ENCODE measurements at places on chromosomes 3 and 15.

DNA sequence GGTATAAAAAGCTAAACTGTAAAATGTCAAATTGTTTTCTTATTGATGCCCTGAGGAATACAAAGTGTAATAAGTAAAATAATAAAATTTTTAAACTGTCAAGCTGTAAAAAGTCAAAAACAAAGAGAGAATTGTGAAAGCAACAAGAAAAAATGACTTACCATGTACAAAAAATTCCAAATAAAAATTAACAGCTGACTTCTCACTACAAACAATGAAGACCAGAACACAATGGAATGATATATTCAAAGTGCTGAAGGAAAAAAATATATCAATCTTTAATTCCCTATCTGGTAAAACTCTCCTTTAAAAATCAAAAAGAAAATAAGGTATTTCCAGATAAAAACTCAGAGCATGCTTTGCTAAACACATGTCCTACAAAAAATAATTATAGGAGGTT lies 883.5 kb downstream of the IGSF11 start:
- no peak for DNase-seq

DNA sequence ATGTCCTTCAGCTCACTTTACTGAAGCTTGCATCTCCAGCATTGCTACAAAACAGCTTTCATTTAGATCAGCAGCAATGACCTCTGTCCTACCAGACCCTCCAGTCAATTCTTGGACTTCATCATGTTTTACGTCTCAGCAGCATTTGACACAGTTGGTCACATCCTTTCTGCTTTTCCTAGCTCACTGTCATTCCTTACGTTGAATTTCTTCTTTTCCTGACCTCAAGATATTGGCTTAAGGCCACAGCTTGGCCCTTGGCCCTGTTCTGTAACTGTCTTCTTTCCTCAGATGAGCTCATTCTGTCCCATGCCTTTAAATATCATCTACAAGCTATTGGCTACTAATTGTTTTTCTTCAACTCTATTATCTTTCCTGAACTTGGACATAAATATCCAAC lies 576.2 kb upstream of the KCNMB2 start:
- no peak for DNase-seq

DNA sequence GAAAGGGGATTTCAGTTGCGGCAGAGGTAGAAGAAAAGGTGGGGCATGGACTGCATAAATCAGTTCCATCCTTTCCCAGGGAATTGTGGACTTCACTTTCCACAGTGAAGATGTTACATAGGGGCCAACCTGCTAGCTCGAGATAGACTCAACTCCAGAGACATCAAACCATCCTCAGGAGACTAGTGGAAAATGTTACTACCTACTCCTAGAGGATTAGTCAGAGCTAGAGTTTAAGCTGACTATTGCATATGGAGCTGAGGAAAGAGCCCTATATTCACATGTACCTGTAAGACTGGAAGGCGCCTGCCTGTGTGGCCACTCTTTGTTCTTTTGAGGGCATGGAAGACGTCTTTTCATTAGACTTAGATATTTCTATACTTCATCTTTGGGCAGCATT lies 69.2 kb downstream of the KLHL25 start:
- no peak for DNase-seq

- DNase-seq: no peak
These were observed 374.1 kb downstream of the EFHB start for GRCh38 chr3:19559724-19560442.

DNA sequence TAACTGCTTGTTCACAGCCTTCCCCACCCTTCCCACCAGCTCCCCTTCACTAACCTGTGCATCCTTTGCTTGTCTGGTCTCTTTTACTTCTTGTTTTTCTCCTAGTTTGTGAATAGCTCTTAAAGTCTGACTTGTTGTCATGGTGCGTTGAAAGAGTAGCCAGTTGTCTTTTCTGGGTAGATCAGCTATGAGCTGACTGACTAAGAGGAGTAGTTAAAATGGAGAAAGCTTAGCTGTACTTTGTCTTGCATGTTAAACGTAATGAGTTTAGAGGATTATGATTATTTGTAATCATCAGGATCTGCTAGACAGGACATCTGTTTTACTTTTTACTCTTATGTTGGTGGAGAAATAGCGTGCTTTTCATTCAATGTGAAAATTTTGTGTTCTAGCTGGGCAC lies 35.9 kb downstream of the ATP2C1 start:
- DNase-seq: no peak

DNA sequence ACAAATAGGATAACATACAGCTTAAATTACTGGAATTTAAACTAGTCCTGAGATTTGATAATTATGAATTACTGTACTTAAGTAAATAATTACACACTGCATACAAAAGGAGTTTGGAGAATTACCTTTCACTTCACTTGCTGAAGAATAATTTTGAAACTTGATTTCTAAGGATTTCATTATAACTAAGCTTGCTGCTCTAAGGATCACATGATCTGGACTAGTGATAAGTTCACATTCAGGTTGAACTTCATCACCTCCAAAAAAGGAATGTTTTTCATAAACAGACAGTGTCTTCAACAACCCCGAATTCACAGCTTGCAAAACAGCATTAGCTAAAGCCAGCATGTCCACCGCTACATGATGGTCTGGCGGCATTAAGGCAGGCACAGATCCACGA lies 28.5 kb downstream of the LINS1 start:
- no peak for DNase-seq

- no peak for DNase-seq
These were observed 80.7 kb downstream of the FBLN2 start for GRCh38 chr3:13629644-13630043.

DNA sequence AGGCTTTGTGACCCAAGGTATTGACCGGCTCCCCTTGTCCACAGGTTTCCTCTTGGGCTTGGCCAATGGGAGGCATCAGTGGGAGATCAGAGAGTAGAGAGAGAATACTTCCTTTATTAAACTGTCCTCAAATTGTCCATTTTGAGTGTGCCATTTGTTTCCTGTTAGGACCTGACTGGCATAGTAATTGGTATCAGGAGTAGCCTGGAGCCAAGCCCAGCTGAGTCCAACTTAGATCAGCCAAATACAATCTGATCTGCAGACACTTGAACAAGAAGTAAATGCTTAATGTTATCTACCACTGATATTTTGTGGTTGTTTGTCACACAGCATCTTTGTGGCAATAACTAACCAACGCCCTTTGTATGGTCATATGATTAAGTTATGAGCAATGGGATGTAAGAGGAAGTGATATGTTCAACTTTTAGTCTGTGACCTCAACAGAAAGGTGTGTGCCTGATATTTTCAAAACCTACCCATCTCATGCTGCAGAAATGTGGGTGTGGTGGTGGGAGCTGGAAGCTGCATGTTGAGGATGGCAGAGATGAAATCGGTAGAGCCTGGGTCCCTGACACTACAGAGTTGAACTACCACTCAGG lies 13.3 kb downstream of the MYD88 start:
- DNase-seq: no peak

- no peak for DNase-seq
These were observed 445.4 kb upstream of the DPH6 start for GRCh38 chr15:35991386-35991785.

GRCh38 chr3:178195824-178196223 lies 340.4 kb upstream of the KCNMB2 start:
- no peak for DNase-seq

DNA sequence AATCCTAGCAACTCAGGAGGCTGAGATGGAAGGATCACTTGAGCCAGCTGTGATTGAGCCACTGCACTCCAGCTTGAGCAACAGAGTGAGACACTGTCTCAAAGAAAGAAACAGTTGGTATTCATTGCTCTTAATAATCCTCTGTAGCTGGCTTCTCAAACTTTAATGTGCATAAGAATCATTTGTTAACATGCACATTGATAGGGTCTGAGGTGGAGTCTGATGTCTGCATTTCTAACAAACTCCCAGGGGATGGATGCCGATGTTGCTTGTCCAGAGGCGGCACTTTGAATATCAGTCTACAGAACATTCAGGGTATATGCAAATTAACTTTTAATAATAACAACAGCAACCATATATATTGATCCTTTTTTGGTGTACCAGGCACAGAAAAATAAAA lies 39.9 kb downstream of the NKIRAS1 start:
- no peak for DNase-seq

DNA sequence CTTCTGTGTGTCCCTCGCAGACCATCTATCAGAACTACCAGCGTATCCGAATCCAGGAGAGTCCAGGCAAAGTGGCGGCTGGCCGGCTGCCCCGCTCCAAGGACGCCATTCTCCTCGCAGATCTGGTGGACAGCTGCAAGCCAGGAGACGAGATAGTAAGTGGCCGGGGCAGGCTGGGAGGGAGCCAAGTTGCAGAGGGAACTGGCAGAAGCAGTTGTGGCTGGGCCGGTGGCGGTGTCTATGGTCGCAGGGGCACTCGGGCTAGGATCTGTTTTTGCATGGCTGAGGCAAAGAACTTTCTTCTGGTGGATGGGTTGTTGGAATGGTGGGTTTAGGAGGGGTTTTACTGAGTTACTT lies 10.1 kb downstream of the MCM2 start:
- no peak for DNase-seq

DNA sequence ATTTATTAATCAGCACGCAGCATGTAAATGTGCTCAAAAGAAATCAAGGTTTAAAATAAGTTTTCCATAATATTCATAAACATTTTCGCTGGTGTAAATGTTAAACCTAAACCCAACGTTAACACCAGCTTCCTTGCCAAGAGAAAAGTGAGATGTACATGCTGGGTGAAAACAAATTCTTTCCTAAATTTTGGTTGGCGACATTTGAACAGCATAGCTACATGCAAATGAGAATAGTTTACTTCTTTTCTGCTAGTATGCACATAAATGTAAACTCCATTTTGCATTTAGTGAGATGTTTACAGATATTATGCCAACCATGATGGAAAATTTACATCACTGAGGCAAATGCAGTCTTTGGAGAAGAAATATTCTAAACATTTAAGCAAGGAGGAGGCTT lies 182.2 kb downstream of the GAP43 start:
- no peak for DNase-seq

DNA sequence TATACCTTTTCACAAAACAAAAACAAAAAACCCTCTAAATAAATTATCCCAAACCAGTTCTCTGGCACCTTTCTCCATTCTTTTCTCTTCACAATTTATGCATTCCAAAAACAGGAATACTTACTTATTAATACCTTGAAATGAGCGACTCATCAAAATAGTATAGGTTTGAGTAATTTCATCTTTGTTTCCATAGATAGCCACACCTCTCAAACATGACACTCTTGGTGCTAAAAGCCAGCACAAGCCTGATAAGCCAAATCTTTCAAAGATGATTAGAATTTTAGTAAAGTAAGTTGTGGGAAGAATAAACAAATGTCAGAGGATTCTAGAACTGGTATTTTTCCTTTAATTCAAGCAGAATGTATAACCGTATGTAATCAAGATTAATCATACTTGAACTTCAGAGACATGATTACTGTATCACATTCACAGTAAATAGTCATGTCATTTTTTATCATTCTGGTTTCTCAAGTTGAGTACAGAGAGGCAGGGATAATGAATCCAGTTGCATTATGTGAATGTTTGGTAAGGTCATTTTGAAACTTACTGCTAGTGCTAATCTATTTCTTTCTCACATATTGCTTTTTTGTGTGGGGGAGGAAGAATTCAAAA lies 12.1 kb upstream of the WDR5B start:
- DNase-seq: no peak

- DNase-seq: no peak
These were observed 88.1 kb downstream of the ZIC1 start for GRCh38 chr3:147497286-147497685.

- DNase-seq: no peak
These were observed 12.1 kb downstream of the IQGAP1 start for GRCh38 chr15:90400005-90400758.

Data from activated T-helper 1 cell treated with anti-CD3 and anti-CD28 coated beads, Interleukin-2, amount 50 U/mL, for 16 hours (primary cell).